Fibroblast of the conjunctiva (primary cell): ENCODE measurements at places on chromosomes 1 and 21.

GRCh38 chr1:91499904-91500755 lies 521 bp upstream of the CDC7 start:
- no peak for DNase-seq

GRCh38 chr1:227748496-227749182 lies 13.4 kb downstream of the SNAP47 start:
- no peak for DNase-seq

DNA sequence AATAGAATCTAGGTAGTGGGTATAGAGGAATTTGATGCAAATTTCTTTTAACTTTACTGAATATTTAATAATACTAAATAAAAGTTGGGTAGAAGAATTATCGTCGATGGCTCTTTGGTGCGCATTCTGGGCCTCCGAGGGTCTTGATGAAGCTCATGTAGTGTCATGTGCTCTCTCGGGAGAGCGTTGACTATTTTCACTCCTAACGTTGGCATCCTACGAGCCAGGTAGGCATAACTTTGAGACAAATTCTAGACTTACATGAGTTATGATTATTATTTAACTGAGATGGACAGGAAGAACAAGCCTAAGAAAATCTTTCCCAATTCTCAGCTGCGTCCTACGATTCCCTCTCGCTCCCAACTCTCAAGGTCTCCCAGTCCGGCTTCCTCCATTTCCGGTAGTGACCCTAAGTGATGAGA lies 550 bp upstream of the PCAT6 start:
- DNase-seq: no peak

DNA sequence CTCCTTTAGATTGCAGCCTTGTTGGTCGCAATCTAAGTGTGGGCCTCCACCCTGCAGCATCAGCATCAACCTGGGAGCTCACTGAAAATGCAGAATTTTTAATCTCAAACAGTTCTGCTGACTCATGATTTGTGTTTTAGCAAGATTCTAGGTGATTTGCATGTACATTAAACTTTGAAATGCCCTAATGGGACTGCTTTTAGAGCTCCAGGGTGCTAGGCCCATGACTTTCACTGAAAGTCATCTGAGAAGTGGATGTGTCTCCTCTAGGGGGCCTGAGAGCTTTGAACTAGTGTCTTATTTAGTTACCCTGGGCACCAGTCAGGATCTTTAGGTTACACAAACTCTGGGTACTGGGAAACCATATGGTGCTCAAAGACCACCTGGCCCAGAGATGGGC lies 9.0 kb downstream of the TRIM67 start:
- no peak for DNase-seq

GRCh38 chr1:20884513-20884912 lies 97.4 kb upstream of the HP1BP3 start:
- DNase-seq: no peak

DNA sequence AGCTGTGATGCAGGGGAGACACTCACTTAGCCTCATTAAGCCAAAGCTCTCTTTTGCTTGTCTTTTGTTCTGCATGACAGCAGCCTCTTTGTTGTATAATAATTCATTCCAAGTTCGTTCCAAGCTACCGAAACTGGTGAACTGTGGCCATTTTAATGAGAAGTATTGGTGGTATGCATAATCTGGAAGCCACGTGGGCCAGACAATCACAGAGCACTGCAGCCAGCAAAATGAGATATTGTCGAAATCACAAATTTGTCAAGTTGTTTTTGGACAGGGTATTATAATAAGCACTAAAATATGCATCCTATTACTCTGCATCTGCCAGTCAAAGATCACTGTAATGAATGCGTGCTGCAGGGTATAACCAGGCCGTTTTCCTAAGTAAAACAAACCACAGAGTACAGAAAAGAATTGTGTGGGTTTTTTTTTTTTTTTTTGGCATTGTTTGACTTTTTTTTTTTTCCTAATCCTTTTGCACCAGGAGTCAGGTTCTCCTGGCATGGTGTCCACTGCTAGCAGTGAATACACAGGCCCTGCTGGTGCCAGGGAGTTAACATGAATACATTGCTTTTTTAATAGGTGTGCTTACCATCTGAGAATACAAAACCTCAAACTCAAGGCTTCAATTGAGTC lies 423.9 kb downstream of the PTBP2 start:
- peak; percentile 81 for DNase-seq

- no peak for DNase-seq
Measured at GRCh38 chr1:34511802-34512201, 243.0 kb upstream of the GJB5 start.

GRCh38 chr1:149932474-149932873 lies 4.2 kb downstream of the MTMR11 start:
- DNase-seq: no peak

- no peak for DNase-seq
Measured at GRCh38 chr1:171582589-171582988, 39.5 kb upstream of the MYOCOS start.

GRCh38 chr1:176638713-176639526 lies 175.9 kb downstream of the PAPPA2 start:
- no peak for DNase-seq

- DNase-seq: no peak
Measured at GRCh38 chr1:153607381-153607780, 5.6 kb downstream of the S100A16 start.

- no peak for DNase-seq
Measured at GRCh38 chr21:17622018-17622417, 9.3 kb upstream of the BTG3 start.

GRCh38 chr1:907611-908451 lies 15.9 kb upstream of the SAMD11 start:
- no peak for DNase-seq

DNA sequence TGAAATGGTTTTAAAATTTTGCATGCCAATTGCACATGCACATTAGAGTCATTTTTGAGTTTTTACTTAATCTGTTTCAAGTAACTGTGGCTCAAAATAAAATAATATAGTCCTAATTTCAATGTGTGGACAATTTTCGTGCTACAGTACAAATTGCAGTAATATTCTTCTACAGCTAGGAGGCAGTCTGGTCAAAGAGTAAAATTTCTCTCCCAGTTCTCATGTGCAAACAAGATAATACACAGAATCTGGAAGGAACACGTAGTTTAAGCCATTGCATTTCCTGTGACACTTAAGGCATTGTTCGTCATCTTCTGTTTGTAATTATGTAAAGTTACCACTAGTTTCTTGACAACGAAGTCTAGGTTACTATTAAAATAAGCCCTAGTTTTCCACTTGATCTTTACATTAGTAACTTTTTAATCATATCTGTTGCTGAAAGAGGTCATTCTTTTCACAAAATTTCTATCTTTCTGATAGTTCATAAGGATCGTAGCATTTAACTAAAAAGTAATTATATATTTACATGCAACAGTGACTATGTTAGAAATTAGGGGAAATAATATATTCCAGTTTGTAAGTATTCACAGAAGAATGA lies 28.9 kb downstream of the ODR4 start:
- peak; percentile 47 for DNase-seq

GRCh38 chr1:247998811-247999210 lies 14.6 kb upstream of the OR2L5 start:
- DNase-seq: no peak
